ENCODE measurements at places on chromosomes 3 and 15.

GRCh38 chr15:31305796-31306425, 20.7 kb upstream of the KLF13 start:
- no peak for DNase-seq

GRCh38 chr15:99239545-99240198, 9.7 kb downstream of the TTC23 start:
- peak; percentile 52 for DNase-seq

DNA sequence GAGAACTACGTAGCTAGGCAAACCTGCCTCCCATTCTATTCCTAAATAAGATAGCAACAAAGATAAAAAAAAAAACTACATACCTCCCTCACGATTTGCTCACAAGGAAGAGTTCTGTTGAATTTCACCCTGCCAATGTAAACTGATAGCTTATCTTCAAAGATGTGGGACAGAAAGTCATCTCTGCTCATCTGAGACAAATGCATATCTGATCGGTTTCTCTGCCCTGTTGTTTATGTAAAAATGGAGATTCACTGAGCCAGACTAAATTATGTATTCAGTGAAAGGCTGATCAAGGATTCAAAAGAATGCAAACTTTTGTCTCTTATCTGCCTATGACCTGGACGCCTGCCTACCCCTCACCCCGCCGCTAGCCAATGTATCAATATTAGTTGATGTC, 11.2 kb downstream of the PYGO1 start:
- DNase-seq, result no peak

DNA sequence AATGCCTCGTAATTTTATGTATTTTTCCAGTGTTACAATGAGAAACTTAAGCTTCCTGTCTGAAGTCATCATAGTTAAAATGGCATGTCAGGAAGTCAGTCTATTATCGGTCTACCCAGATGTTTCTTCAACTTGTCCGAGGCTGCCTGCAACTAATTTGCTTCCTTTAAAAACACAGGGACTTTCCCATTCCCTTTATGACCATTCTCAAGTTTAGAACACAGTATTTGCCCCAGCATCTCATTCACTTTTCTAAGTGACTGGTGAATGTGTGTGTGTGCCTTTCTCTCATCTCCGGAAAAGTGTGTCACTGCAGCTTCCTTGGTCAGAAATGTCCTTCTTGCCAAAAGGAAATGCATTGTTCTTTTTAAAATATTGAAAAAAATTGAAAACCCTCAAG, 466.6 kb downstream of the RAP2B start:
- DNase-seq, result no peak

- DNase-seq, result peak; percentile 95
These were observed at the start of gene C3orf18 for GRCh38 chr3:50567386-50568167. TSS of gene C3orf18 (minus strand) at chr3:50567747. CDS start at chr3:50565699, 2,048 bp downstream.

DNA sequence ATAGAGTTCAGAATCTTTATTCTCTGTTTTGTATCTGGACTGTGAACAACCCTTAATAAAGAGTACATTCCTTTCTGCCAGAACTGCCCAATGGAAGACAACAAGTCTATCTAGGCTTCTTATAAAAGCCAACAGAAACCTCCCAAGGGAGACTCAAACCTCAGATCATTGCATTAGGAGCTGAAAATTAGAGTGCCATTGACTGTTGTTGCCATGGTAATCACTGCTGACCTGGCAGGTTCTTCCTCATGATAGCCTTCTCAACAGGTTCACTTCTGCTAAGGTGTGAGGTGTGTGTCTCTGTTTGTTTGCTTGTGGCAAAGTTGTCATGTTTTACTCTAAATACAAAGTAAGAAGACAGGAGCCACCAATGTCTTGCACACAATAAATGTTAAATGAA, 79.2 kb downstream of the TMEM108 start:
- no peak for DNase-seq

DNA sequence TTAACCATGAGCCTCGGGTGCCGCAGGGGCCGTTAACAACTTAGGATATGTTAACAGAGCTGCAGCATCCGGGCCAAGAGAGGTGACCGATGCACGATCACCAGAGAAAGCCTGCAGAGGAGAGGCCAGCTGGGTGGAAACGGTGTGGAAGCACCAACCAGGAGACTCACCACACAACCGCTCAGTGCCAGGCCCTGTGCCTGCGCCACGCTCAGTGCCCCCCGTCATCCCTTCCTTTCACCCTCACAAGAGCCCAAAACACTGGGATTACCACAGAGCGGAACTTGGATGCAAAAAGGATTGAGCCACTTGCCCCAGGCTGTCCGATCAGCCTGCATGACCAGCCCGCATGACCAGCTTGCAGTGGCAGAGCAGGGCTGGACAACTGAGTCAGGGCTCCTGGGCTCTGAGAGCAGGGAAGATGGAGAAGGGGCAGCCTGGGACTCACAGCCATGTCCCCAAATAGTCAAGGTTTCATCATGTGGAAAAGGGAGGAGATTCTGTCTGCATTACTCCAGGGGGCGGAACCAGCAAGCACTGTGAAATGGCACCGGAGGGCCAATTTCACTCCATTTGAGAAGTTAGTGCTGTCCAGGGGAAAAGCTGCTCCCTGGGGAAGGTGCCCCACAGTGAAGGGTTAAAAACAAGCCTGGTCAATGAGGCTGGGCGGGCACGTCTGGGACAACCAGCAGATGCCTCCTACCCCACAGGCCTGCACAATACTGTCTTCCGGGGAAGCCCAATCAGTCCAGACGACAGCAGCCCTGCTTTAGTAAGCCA, 156.8 kb downstream of the ATP10A start:
- DNase-seq, result no peak

- no peak for DNase-seq
These were observed 20.7 kb upstream of the SPESP1 start for GRCh38 chr15:68909601-68910100.

DNA sequence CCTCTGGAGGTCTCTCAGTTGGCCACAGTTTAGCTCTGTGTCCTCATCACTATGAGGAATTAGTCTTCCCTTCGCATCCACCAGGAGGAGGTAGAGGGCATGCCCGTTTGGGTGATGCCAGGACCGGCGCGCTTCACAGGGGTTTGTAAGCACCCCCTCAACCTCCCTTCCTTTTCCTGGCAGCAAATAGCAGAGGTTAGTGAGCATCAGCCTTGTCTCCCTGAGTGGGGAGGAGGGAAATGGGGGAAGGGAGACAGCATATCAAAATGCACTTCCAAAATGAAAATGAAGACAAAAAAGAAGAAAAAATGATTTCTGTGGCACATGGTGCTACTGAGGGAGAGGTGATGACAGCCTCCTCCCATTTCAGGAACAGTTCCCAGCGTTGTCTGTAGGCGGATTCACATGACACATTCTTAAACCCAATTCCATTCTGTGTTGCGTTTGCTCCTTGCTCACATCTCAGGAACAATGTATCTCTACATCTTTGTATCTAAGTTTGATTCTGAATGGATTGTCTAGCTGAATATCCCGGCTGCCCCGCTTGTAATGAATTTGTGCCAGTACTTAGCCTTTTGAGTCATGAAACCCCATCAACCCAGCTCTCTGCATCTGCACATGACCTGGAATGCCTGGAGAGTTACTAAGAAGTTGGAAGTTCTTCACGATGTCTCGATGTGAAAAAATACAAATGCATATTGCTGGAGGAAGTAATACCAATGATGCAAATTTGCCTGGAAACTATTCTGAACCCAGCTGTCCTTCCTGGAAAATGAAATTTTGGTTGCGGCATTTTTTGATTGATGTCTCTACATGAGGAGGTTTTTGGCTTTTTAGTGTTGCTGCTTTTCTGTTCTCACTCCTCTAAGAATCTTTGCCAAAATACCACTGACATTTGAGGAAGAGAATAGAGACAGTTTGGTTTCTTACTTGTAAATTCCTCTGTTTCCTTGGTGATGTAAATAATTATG, 45.2 kb downstream of the TYRO3 start:
- DNase-seq, result peak; percentile 11

Data from GM06990 (cell line).